ENCODE measurements at places on chromosomes 6 and 20. TPM values are rescaled to one million over a fixed set of nuclear protein-coding genes. Genes with fewer than 3 reads are reported as not detected.

DNA sequence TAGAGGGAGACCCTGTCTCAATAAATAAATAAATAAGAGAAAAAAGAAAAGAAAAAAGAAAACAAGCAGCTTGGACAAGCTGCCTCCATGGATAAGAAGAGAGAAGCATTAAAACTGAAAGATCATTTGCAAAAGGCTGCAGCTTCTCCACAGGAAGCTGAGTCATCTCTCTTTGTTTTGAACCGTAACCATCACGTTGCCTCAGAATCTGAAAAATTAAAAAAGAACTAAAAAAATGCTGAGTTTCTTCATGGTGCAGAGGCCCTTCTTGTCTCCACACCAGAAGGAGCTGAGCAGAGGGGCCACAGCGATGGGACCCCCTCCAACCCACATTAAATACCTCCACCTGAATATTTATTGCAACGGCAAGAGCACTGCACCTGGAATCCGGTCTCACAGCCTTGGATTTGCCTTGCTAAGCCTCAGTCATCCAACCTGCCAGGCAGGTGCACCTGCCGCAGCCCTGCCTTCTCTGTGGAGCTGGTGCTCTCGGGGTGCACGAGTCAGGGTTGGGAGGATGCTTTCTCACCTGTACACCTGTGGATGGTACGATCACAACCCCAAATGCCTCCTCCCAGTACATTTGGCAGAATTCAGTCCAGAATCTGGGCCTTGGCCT is 28.1 kb downstream of the TOX2 start:
- H3K27me3 ChIP-seq, result no peaks in the 10 kb centered on the region
- H3K4me3 ChIP-seq, result no peak overlapping the region
- no peak overlapping the region for H3K27ac ChIP-seq
- no peak for DNase-seq
- H3K4me1 ChIP-seq, result no peaks in the 10 kb centered on the region

Gene SLC17A2
- total RNA-seq, result not detected

DNA sequence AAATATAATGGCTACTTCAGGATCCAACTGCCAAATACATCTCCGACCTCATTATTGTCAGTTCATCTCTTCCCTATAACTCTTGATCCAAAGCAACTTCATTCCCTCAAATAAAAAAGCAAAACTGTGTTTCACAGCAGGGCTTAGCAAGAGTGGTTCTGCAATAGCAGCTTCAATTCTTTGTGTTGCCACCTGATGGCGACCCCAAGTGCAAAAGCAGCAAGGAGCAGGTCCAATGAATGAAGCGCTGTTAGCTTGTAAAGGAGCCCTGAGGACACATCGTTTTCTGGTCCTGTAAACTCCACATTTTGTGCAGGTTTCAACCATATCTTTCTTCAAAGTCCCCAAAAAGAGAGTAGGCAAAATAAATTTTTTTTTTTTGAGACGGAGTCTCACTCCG is 19.6 kb downstream of the RTN4IP1 start:
- H3K4me1 ChIP-seq, result no peaks in the 10 kb centered on the region
- H3K4me3 ChIP-seq, result no peak overlapping the region
- no peak for DNase-seq

Gene TFAP2C
- 4.0 TPM for total RNA-seq

DNA sequence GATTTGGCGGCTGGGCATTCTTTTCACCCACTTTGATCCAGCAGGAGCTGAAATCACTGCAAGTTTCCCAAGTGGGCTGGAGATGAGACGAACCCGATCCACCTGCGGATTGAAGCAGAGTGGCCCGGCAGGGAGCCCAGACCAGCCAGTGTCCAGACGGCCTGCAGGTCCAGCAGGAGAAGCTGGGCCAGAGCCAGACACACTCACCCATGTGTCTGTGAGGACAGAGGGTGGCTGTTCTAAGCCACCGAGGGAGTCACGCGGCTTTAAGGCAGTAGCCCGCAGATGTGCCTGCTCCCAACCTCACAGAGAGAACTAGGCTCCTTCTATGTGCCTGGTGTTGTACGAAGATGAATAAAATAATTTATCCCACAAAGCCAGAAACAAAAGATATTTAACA is 200.7 kb downstream of the WDR27 start:
- no peak overlapping the region for H3K27ac ChIP-seq
- no peak overlapping the region for H3K4me3 ChIP-seq
- H3K4me1 ChIP-seq, result peaks cover 4% of the 10 kb centered on the region
- no peaks in the 10 kb centered on the region for H3K27me3 ChIP-seq
- no peak for DNase-seq
- peaks cover 10% of the 10 kb centered on the region for H3K36me3 ChIP-seq

Gene MOG
- not detected for total RNA-seq

Gene SLPI
- not detected for total RNA-seq

Gene SLC35B2
- total RNA-seq, result 77.7 TPM

DNA sequence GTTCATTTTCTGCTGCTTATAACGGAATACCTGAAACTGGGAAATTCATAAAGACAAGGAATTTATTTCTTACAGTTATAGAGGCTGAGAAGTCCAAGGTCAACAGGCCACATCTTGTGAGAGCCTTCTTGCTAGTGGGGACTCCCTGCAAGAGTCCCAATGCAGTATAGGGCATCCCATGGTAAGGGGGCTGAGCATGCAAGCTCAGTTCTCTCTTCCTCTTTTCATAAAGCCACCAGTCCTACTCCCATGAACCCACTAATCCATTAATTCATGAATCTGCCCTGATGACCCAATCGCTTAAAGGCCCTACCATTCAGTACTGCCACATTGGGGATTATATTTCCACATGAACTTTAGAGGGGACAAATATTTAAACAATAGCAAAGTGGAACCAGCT is 26.5 kb downstream of the CYB5R4 start:
- H3K27ac ChIP-seq, result no peak overlapping the region
- no peak for DNase-seq
- H3K4me1 ChIP-seq, result peaks cover 3% of the 10 kb centered on the region
- no peaks in the 10 kb centered on the region for H3K27me3 ChIP-seq
- no peaks in the 10 kb centered on the region for H3K36me3 ChIP-seq

Gene FAM217A
- not detected for total RNA-seq

GRCh38 chr20:63837479-63837878 is 6.4 kb upstream of the ZBTB46 start:
- no peaks in the 10 kb centered on the region for H3K27me3 ChIP-seq
- H3K4me3 ChIP-seq, result peak overlapping the region; percentile 7
- no peaks in the 10 kb centered on the region for H3K36me3 ChIP-seq
- peaks cover 10% of the 10 kb centered on the region for H3K4me1 ChIP-seq
- H3K27ac ChIP-seq, result no peak overlapping the region

Gene FITM2
- 6.2 TPM for total RNA-seq

DNA sequence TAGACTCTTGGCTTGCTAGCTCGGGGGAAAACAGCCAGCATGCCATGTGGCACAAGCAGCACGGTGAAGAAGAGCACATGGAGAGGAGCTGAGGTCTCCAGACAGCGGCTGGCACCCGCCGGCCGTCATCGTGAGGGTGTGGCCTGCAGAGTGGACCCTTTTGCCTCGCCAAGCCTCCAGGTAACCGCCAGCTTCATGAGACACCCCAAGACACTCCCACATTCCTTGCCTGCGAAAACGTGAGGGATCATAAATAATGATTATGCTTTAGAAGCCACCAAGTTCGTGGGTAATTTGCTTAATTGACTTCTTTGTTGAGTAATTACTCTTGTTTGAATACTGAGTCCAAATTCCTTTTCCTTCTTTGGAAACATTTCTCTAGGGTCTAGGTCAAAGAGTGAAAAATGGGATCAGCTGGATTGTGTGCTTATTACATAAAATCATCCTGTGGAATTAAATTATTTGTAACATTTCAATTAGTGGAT is 23.2 kb downstream of the FAM50B start:
- H3K27me3 ChIP-seq, result no peaks in the 10 kb centered on the region
- DNase-seq, result no peak
- no peak overlapping the region for H3K4me3 ChIP-seq
- no peaks in the 10 kb centered on the region for H3K36me3 ChIP-seq
- no peak overlapping the region for H3K27ac ChIP-seq

GRCh38 chr20:45097485-45098102 is 3.3 kb downstream of the KCNS1 start:
- peaks cover 54% of the 10 kb centered on the region for H3K27me3 ChIP-seq
- no peak overlapping the region for H3K4me3 ChIP-seq
- no peaks in the 10 kb centered on the region for H3K36me3 ChIP-seq
- no peak for DNase-seq
- no peak overlapping the region for H3K27ac ChIP-seq
- peaks cover 3% of the 10 kb centered on the region for H3K4me1 ChIP-seq

- no peaks in the 10 kb centered on the region for H3K27me3 ChIP-seq
- H3K4me1 ChIP-seq, result peaks cover 9% of the 10 kb centered on the region
- no peak for DNase-seq
- no peaks in the 10 kb centered on the region for H3K36me3 ChIP-seq
- H3K27ac ChIP-seq, result no peak overlapping the region
- H3K4me3 ChIP-seq, result no peak overlapping the region
Observed at GRCh38 chr20:57428324-57429158, 37.3 kb downstream of the RBM38 start.

Gene HDGFL1
- not detected for total RNA-seq

GRCh38 chr6:40256831-40257230 is 322.6 kb upstream of the MOCS1 start:
- no peaks in the 10 kb centered on the region for H3K4me1 ChIP-seq
- no peaks in the 10 kb centered on the region for H3K36me3 ChIP-seq
- DNase-seq, result no peak
- H3K27ac ChIP-seq, result no peak overlapping the region
- peaks cover 2% of the 10 kb centered on the region for H3K27me3 ChIP-seq

GRCh38 chr6:81793821-81794475 is 41.5 kb upstream of the TENT5A start:
- no peaks in the 10 kb centered on the region for H3K36me3 ChIP-seq
- H3K27me3 ChIP-seq, result no peaks in the 10 kb centered on the region
- H3K27ac ChIP-seq, result no peak overlapping the region
- no peak for DNase-seq
- peaks cover 4% of the 10 kb centered on the region for H3K4me1 ChIP-seq

DNA sequence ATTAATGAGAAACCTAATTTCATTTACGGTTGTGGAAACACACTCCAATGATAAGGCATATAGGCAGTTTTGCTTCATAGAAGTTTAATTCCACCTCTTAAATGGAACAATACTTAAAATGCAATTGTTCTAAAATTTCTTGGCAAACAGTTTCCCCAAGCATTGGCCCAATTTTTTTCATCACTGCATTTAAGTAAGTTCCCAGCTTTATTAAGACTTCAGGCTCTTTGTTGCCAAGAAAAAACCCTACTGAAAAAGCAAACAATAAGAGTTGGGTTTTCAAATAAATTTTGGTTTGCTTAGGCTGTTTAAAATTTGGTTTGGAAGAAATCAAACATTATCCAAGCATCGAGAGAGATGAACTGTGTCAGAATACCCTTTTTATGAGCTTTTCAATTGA is 690.9 kb upstream of the NRSN1 start:
- no peaks in the 10 kb centered on the region for H3K27me3 ChIP-seq
- DNase-seq, result no peak
- no peak overlapping the region for H3K4me3 ChIP-seq
- H3K27ac ChIP-seq, result no peak overlapping the region

DNA sequence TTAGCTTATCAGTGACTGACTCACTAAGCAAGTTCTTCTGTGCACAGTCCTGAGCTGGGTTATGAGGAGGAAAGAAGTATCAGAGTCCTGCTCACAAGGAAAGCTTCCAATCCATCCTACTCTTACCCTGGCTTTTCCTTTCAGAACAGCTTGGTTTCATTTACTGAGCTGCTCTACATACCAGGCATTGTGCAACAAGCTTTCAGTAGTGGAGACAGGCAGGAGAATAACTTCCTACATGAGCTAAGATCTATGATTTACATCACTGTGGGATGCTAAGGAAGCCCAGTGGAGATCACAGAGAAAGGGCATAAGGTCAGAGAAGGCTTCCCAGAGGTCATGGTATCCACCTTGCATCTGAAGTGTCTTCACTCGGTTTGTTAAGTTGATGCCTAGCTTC is 144.5 kb downstream of the MAP3K7 start:
- DNase-seq, result no peak
- peaks cover 42% of the 10 kb centered on the region for H3K4me1 ChIP-seq
- no peak overlapping the region for H3K27ac ChIP-seq
- H3K36me3 ChIP-seq, result no peaks in the 10 kb centered on the region
- no peaks in the 10 kb centered on the region for H3K27me3 ChIP-seq

DNA sequence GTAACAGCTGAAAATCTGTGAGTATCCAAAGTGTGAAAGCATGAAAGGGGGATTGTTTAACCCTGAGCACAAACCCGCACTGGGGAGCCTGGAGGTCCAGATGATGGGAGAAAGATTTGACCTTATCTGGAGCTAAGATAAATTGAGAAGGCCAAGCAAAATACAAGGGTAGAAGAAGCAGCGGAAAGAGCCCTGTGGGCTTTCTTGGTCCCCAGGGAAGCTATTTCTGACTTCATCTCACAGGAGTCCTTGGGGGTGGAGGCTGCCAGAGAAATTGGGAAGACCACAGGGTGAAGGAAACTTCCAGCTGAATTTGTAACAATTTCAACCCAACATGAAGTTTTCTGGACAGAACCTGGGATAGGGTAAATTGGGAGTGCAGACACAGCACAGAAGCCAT is 476.9 kb downstream of the MMUT start:
- no peak overlapping the region for H3K27ac ChIP-seq
- H3K27me3 ChIP-seq, result no peaks in the 10 kb centered on the region
- H3K4me1 ChIP-seq, result peaks cover 5% of the 10 kb centered on the region

Gene ENPP5
- 0.68 TPM for total RNA-seq

- no peak overlapping the region for H3K27ac ChIP-seq
- DNase-seq, result no peak
- no peaks in the 10 kb centered on the region for H3K36me3 ChIP-seq
- peaks cover 3% of the 10 kb centered on the region for H3K4me1 ChIP-seq
- H3K27me3 ChIP-seq, result peaks cover 41% of the 10 kb centered on the region
Observed at GRCh38 chr20:58212636-58213035, 15.8 kb downstream of the ANKRD60 start.

DNA sequence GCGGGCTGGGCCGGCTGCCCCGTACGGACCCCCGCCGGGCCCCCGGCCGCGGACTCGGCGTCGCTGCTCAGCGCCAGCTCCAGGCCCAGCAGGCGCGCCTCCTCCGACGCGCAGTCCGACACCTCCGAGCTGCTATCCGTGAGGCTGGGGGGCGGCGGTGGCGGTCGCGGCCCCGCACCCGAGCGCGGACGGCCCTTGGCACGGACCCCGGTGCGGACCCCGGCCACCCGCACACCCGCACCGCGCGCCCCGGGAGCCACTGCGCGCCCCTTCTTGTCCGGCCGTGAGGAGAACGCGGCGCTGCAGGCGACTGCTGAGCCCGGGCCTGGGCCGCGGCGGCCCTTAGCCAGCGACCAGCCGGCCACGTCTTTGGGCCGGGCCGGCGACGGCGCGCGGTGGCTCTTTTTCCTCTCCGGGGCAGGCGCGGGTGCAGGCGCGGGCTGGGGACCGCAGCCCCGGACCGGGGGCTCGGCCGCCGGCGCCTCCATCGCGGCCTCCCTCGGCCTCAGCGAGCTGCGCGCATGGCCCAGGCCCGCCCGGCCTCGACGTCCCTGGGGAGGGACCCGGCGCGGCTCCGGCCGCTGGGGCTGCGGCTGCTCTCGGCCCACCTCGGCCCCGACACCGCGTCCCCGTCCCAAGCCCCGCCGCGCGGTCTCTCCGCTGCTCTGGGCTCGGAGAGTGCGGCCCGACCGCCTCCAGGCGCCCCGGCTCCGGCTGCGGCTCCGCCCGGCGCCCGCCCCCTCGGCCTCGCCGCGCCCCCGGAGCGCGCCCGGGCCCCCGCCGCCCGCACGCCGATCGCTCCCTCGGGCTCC is 12.9 kb upstream of the TLDC2 start:
- peaks cover 39% of the 10 kb centered on the region for H3K4me1 ChIP-seq
- H3K27ac ChIP-seq, result no peak overlapping the region

Gene SMOC2
- total RNA-seq, result 0.14 TPM

GRCh38 chr20:47795214-47795907 is 10.1 kb upstream of the SULF2 start:
- peaks cover 24% of the 10 kb centered on the region for H3K4me1 ChIP-seq
- H3K36me3 ChIP-seq, result no peaks in the 10 kb centered on the region
- no peak overlapping the region for H3K4me3 ChIP-seq
- no peak for DNase-seq
- H3K27ac ChIP-seq, result no peak overlapping the region

All from neural crest cell (in vitro differentiated cells).